A549 treated with CpdA at 1 μM for 4 hours (cell line): ENCODE measurements at places on chromosomes 7 and 10. TPM values are rescaled to one million over a fixed set of nuclear protein-coding genes. Genes with fewer than 3 reads are reported as not detected.

IL2RA gene
- total RNA-seq: not detected in 5 replicates

CCDC146 gene
- total RNA-seq: 0.48 to 1.5 TPM (median 0.70 TPM) in 5 replicates

ANKRD61 gene
- 0.38 to 0.90 TPM (median 0.61 TPM) in 5 replicates for total RNA-seq

LHFPL3 gene
- total RNA-seq: not detected in 5 replicates

WDR86 gene
- 0.09 to 0.26 TPM (median 0.15 TPM) in 5 replicates for total RNA-seq
